IPS-NIHi11 (cell line): ENCODE measurements at places on chromosomes 5 and 9.

- no peak for DNase-seq
These were observed 76.0 kb downstream of the PDE4D start for GRCh38 chr5:59817536-59817935.

GRCh38 chr5:55187370-55187769 is 14.4 kb upstream of the CDC20B start:
- peak; percentile 48 for DNase-seq

GRCh38 chr9:125472926-125473701 is 211.5 kb downstream of the GAPVD1 start:
- DNase-seq, result peak; percentile 52

DNA sequence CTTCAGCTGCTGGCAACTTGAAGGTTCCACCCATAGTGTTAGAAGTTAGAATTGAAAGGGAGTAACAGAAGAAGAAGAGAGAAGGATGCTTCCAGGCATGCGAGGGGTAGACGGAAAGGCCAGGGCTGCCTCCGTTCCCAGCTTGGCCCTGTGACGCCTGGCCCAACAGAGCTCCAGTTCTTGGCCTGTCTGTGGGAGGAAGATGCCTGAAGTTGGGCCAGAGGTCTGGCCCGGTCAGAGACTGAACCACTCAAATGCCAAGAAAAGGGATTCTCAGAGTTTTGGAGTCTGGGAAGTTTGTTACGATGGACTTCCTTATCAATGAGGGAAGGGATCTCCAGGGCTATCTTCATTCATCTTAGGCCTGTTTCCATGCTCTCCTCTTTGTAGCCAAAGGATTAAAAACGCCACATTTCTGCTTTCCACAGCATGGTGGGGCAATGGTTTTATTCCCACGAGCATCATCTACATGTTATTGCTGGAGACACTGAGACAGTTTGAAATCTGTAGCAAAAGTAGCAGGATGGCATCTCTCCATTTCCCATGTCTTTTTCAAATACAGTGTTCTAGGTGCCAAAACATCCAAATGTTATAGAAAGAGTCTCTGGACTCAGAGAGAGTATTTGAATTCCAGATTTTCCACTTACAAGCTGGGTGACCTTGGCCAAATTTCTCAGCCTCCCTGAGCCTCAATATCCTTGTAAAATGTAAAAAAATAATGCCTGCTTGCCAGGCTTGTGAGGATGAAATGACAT is 65.4 kb upstream of the ANKRD55 start:
- no peak for DNase-seq

DNA sequence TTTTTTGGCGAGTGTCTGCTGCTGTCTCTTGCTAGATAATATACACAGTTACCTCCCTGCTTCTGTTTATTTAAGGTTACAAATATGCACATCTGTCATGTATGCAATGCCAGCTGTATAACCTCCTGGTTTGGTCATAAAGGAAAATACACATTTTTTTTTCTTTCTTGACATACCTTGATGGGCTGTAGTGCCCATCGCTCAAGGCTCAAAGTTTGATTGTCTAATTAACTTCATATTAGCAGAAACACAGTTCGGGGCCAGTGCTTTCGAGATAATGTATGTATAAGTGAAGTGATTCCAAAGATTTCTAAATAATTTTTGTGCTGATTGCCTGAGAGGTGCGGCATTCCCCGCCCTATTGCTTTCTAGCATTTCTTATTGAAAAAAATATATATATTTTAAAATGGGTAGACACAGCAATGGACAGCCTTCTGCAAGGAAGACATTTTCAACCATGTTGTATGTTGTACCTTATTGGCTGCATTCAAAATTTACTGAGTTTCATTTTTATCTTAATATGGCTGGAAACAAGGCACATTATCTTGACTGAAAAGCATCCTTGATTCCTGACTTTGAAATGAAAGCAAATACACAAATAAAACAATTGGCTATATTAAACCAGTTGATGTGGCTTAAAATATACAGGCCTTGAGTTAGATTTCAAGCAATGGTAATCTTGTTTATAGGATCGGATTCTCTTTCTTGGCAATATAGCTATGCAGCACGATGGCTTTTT is 206.2 kb downstream of the MEF2C start:
- no peak for DNase-seq
